ENCODE measurements at places on chromosomes 1 and 21.

DNA sequence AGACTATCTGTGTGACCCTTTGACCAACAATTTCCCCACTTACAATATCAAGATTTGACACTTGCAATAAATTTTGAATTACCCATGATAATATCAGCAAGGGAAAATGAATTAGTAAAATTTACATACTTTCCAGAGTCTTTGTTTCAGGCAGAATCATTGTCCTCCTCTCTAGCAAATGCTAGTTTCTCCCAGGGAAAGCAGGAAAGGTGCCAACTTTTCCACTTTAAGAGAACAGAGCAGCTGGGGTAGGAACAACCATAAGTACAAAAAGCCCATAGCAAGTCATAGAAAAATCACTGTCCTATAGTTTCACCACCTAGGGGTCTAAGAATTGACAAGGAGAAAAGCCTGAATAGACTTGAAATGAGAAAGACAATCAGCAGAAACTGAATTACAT, 67.1 kb upstream of the GUCA2B start:
- DNase-seq = no peak

GRCh38 chr1:90187323-90187585, 192.3 kb downstream of the ZNF326 start:
- DNase-seq = no peak

GRCh38 chr1:43830802-43831201, 102.8 kb upstream of the ARTN start:
- DNase-seq = no peak

DNA sequence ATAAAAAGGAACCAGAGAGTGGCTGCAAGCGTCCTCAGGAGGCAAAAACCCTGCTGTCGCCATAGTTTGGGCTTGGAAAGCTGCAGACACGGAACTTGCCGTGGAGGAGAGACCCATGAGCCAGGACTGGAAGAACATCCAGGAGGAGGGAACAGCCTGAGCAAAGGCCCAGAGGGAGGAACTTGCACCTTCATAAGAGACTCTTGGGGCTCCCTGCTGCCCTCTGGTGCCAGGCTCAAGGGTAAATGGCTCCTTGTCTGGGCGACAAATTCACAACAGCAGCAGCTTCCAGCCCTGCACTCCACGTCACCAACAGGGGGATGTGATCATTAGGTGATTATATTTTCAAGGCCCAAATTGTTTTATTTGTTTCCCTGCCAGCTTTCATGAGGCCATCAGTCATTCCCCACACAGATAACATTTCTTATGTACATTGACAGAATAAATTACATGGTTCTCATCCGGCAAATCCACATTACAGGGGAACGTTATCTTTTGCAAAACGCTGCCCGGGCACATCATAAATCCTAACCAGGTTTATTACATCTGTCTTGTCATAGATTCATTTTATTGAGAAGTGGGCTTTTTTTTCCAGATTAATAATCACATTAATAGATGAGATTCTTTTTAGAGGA, 143.0 kb upstream of the GRIK3 start:
- DNase-seq = peak; percentile 84

DNA sequence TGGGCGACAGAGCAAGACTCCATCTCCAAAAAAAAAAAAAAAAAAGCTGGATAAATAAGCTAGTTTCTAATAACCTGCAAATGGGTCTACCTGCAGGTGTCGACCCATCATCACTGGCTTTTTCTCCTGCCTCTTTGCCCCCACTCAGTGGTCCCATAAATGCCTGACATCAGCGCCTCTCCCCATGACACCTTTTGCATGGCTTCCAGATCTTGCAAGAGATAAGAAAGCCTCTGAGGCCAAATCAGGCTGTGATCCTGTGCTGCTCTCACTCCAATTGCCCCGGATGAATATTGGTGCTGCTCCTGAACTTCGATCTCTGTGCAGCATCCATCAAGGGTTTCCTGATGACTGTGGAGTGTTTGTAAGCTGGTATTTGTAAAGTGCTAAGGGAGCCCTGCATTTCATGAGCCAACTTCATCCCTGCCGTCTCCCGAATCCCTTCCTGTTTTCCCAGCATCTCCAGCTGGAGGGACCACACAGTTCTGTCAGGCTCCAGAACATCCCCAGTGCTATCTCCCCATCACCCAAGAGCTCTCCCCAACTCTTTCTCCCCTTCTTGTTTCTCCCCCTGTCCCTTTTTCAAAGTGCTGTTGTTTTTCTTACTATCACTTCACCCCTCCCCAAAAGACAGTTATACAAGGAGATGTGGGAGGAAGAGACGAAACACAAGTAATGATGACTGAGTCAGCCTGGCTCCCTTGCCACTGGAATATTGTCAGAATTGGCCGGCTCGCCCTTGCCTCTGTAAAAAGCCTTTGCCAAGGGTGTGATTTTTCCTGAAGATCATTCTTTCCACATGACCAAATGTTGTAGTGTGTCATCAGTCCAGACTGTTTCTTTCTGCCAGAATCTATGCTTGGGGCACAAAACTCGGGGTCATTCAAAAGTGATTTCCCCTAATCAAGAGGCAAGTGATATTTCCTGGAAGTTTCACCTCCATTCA, 2.8 kb upstream of the EFHD2 start:
- no peak for DNase-seq

DNA sequence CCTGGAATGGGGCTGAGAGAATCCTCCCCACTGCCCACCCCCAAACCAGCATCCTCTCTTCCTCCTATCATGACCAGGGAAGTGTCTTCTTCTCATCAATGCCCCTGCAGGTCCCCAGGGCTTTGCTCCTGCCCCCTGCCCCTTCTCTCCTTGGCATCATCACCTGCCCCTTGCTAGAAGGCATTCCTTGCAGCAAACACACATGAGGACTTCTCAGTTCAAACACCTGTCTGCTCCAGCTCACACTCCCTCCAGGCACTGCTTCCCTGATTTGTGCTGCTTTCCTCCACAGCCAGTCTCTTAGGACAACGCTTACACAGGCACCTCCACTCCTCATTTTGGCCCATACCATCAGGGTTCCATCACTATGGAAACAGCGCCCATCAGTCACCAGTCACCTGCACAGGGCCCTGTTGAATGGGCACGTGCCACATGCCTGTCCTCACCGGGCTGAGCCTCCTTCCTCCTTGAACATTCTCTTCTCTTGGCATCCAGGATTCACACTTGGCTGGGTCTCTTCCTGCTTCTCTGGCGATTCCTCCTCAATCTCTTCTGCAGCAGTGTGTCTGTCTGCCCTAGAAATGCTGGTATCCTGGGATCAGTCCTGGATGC, 81.9 kb upstream of the EDN2 start:
- DNase-seq = no peak

GRCh38 chr1:230141021-230141648, 74.1 kb downstream of the GALNT2 start:
- DNase-seq = no peak

DNA sequence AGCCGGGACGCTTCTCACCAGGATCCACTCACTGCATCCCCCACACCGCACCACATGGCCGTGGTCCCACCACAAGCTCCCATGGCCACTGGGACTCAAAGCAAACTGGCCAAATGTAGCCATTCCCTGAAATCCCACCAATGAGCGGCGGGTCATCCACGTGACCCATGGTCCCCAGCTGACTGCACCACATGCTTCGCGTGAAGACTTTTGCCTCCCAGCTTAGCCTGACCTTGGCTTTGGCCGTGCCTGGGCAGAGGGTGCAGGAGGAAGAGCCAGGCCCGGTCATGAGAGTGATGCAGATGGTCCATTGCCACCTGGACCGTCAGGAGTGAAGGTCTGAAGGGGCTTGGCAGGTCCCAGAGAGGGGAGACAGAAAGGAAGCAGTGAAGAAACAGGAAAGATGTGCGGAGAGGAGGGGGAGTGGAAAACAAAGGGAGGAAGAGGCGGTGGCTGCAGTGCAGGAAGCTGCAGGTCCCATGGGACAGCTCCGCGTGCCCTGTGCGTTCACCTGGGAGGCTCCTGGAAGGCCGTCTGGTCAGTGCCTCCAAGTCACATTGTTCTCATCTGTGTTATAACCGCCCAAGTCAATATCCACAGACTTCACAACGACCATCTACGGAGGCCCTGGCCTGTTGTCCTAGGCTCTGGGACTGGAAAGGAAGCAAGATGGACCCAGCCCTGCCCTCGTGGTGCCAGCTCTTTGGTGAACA, 167.8 kb upstream of the AJAP1 start:
- DNase-seq = no peak

GRCh38 chr21:27840262-27840661, 873.4 kb upstream of the ADAMTS5 start:
- no peak for DNase-seq

GRCh38 chr21:16086936-16087335, 357.2 kb downstream of the USP25 start:
- DNase-seq = no peak

GRCh38 chr1:31400393-31400792, 12.6 kb upstream of the SERINC2 start:
- DNase-seq = no peak

DNA sequence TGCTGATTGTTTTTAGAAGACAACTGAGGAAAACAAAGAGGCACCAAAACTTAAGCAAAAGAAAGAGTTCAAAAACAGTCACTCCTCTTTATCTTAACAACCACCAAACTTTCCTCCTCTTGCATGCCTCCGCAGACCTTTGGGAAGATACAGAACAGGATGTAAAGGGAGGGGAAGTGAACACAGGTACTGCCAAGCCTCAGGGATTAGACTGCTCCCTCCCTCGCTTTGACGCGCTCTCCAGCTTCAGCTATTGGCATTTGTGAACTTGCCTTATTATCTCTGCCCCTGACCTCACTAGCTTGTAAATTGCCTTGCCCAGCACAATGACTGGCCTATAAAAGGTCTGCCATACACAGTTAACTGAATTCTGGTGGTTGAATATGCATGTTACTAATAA, 4.8 kb upstream of the SRP9 start:
- no peak for DNase-seq

- DNase-seq = no peak
Observed at GRCh38 chr1:53266038-53266437, 27.7 kb upstream of the MAGOH start.

- no peak for DNase-seq
Observed at GRCh38 chr1:43214501-43215444, 42.6 kb downstream of the CFAP57 start.

- no peak for DNase-seq
Observed at GRCh38 chr1:17955302-17956285, 152.0 kb upstream of the IGSF21 start.

DNA sequence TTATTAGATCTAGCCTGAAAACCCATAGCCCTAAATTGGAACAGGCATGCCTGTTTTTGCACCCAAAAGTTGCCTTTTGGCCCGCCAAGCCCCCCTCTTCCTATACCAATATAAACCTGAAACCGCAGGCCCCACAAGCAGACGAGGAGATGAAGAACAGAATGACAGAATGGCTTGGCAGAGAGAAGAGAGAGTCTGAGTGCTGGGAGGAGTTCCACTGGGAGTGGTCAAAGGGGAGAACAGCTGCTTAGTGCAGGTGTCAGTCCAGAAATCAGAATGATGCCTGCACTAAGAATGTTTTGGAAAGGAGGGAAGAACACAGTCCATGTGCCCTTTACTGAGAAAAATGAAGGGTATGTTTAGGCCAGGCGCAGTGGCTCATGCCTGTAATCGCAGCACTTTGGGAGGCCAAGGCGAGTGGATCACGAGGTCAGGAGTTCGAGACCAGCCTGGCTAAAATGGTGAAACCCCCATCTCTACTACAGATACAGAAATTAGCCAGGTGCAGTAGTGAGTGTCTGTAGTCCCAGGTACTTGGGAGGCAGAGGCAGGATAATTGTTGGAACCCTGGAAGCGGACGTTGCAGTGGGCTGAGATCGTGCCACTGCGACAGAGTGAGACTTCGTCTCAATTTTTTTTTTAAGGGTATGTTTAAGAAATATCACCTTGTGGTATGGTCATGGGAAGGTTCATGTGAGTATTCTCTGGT, 9.4 kb downstream of the DYRK1A start:
- DNase-seq = no peak

- DNase-seq = no peak
Observed at GRCh38 chr1:230823931-230824381, 44.4 kb downstream of the C1orf198 start.

DNA sequence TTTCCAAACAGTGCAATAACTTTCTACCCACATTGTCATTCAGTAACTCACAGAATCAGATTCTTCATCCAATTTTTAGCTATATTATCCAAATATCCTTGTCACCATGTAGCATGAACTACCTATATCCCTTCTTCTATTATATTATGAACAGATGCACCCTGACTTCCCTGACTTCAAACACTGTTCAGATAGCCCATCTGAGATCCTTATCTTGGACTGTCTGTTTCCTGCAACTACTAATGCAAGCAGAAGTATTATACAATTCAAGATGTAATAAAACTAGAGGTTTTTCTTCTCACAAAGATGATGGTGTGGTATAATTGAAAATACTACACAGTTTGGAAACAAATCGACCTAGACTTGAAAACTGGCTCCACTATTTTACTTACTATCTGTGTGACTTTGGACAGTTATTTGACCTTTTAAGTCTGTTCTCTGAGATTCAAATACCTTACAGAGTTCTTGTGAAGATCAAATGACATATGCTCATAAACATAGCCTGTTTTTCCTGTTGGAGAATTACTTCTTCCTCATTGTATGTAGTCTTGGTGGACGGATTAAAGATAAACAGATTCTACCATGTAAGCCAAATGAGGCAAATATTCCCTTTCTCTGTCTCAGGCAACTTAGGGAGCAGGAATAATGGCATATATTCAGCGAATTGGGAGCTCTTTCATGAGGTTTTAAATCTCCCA, 407.9 kb upstream of the ZRANB2 start:
- DNase-seq = no peak

- DNase-seq = no peak
Observed at GRCh38 chr1:221891708-221892107, 149.8 kb upstream of the DUSP10 start.

- DNase-seq = no peak
Observed at GRCh38 chr21:31335957-31336738, 7.9 kb downstream of the TIAM1 start.

All from H9 (cell line).